ENCODE measurements at places on chromosomes 4 and X.

- DNase-seq, result no peak
These were observed 50.0 kb downstream of the TET2 start for GRCh38 chr4:105196523-105197145.

- no peak for DNase-seq
These were observed 12.1 kb downstream of the FRG2 start for GRCh38 chr4:190014771-190015537.

- no peak for DNase-seq
These were observed 172.1 kb downstream of the OPHN1 start for GRCh38 chrX:68261060-68261672.

- DNase-seq, result no peak
These were observed 87.1 kb downstream of the ITIH6 start for GRCh38 chrX:54710920-54711319.

DNA sequence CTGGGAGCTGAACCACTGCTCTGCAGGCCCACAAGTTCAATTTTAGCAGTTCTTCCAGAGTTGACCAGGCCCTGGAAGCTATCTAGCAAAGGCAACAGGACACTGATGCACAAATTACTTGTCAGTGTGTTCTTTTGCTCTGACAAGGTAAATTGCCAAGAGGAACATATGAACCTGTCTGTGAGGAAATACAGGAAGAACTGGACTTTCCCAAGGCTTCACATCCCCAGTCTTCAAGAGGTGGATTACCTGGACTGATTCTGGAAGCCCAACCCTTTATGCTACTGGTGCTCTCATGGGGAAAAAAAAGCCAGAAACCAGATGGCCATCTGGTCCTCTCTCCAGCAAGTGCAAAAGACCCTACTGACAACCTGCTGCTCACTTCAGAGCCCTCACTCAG lies 1.9 kb upstream of the TMEM185A start:
- DNase-seq, result no peak

- DNase-seq, result no peak
These were observed 57.1 kb downstream of the FAM47B start for GRCh38 chrX:34999702-35000101.

DNA sequence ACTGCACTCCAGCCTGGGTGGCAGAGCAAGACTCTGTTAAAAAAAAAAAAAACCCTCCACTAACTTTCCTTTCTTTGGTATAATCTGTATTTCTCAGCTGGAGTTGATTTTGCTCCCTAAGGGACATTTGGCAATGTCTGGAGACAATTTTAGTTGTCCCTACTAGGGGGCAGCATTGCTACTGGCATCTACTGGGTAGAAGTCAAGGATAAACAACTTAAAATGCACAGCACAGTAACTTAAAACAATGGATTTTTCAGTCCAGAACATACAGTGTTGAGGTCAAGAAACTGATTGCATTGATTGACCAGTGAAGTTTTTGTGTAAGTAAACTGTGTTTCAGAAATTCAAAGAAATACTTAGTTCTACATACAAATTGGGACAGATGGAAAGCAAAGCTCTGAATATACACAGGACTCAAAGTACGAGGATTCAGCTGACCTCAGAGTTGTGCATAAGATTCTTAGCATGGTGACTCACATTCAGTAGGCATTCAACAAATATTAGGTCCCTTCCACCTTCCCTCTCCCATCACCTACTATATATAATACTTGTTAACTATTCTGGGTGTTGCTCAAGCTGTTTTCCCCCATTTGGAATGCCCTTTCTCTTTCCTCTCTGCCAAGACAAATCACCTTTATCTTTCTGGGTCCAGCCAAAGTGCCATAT lies 8.8 kb downstream of the DDX53 start:
- no peak for DNase-seq

DNA sequence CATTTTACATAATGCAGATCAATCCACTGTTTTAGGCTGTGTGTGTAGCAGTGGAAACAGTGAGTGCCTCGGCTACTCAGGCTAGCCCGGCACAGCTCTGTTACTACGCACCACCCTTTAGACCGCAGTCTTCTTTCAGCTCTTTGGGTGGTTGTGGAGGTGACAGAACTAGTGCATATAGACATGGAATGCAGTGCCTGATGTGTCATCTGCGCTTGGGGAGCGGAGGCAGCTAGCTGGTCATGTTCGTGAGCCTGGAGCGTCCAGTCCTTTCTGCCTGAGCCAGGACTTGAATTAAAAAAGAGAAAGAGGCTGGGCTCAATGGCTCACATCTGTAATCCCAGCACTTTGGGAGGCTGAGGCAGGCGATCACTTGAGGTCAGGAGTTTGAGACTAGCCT lies 4.8 kb downstream of the TBC1D14 start:
- no peak for DNase-seq
